Stimulated activated CD4-positive, alpha-beta T cell treated with anti-CD3 and anti-CD28 coated beads, TNF-alpha, amount 100 ng/mL, for 4 hours (primary cell): ENCODE measurements at places on chromosomes 2 and 18.

- no peak for DNase-seq
Observed at GRCh38 chr2:182077448-182078142, 91.9 kb downstream of the PPP1R1C start.

GRCh38 chr2:64114912-64115277 lies 29.3 kb downstream of the PELI1 start:
- no peak for DNase-seq

DNA sequence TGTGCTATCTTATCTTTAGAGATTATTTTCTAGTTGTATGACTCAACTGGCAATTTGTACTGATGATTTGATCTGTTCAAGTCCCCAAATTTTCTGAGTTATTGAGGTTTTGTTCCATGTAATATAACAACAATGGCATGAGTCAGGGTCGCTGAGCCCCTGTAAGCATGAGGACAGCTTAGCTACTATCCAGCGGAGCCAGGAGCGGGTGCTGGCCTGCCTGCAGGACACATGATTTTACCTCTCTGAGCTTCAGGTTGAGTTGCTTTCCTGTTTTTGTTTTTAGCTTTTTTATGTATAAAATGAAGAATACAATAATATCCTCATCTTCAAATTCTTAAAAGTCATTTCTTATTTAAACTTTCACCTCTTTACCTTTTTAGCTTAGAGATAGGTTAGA lies 561.1 kb downstream of the CNTNAP5 start:
- no peak for DNase-seq

DNA sequence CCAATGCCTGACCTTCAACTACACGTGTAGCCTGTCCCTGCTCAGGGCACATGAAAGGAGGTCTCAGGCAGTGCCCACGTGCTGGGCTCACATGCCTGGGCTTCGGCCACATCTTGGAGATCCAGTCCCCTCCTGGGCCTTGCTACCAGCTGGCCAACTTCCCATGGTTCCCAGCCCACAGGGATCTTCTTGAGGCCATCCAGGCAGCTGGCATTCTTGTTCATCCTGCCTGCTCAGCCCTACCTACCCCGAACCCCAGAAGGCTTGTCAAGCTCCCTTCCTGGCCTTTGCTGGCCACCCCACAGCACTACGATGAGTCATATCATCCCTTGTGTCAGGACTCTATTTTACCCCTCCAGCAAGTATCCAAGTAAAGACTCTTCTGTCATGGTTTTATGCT lies 97.1 kb downstream of the ZBTB7C start:
- DNase-seq, result no peak

- no peak for DNase-seq
Observed at GRCh38 chr18:23340661-23341060, 112.4 kb upstream of the RIOK3 start.

DNA sequence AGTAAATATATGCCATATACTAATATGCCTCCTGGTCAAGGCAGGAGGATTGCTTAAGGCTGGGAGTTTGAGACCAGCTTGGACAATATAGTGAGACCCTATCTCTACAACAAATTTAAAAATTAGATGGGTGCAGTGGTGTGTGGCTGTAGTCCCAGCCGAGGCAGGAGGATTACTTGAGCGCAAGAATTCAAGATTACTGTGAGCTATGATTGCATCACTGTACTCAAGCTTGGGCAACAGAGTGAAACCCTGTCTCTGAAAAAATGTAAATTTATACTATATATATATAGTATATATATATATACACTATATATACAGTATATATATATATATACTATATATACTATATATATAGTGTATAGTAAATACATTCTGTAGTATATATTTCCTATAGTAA lies 30.0 kb upstream of the NPC1 start:
- DNase-seq, result no peak

- DNase-seq, result no peak
Observed at GRCh38 chr2:27013738-27014137, 19.0 kb upstream of the TMEM214 start.

DNA sequence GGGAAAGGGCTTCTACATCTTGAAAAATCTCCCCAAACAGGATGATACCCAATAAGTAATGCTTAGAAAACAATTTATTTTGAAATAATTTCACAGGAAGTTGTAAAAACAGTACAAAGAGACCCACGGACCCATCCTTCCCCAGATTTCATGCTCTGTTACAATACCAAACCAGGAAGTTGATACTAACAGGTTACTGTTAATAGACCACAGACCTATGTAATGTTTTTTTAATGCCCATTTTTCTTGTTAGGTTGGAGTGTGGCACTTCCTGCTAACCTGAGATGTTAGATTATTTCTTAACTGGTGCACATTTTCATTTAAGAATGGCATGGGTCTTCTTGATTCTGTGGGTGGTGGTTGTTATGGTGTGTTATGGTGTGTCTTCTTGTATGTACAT lies 21.4 kb upstream of the MGAT5 start:
- DNase-seq, result no peak

- DNase-seq, result peak; percentile 29
Observed at GRCh38 chr2:11784747-11785610, 38.5 kb downstream of the LPIN1 start.

GRCh38 chr2:181077128-181077709 lies 96.8 kb downstream of the UBE2E3 start:
- DNase-seq, result no peak

DNA sequence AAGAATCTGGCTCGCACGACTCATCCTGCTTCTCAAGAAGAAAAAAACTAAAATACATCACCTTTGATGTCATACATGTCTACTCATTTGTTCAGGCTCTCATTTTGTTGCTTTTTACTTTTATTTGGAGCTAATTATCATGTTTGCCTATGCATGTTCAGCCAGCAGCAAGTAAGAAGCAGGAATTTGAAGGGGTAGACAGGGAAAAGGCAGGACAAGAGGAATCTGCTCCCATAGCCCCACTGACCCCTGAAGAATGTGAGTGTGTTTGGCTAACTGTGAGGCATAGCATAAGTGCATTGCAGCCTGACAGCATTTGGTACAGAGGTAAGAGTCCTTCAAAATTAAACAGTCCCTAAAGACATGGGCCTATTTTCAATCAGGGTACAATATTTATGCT lies 72.7 kb downstream of the NYAP2 start:
- no peak for DNase-seq

DNA sequence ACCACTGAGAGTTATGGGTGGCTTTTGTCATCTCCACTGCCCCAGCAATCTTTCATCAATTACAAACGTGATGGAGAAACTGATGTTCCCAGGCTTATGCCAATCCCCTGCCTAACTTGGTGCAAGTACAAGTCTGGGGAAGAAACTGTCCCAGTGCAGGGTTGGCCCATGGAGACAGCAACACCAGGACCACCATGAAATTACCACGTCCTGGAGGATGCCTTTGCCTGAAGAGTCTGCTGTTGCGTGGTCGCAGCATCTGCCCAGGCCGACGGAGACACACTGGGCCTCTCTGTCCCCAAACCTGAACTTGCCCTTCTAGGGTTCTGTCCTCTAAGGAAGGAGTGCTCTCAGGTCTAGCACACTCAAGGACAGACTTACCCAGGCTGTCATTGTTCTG lies 496.8 kb upstream of the RAB6C start:
- no peak for DNase-seq

DNA sequence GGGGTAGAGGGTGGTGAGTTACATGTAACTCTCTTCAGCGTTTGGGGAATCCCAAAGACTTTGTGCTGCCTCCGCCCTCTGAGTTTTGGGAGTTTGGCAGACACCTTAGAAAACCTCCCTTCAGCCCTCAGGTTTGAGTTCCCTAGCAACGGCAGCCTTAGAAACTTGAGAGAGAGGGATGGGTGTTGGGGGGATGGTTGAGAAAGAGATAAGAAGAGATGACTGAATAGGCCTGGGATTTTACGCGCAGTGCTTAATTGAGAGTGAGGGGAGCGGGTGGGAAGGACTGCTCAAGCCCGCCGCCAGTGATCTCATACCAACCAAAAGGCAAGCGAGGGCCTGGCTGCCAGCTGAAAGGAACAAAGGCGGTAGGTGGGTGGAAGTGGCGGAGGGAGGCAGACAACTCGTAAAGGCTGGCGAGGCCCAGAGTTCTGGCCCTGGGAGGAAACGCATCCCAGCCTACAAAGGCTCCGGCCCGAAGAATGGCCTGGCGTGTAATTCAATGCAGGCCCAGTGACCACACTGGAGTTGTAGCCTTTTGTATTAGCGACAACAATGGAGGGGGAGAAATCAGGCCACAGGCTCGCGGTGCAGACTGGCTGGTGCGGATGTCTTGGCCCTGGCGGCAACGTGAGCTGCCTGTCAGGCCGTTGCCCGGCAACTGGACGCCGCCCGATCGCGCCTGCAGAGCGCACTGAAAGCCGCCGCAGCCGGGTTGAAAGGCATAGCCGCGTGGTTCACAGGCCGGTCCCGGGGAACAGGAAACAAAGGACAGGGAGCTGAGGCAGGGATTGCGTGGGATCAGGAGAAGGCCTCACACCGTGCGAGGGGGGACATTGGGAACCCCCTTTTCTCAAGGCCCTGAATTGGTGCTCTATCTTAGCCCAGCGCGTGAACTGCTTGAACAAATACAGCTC lies 39.9 kb upstream of the DARS1 start:
- no peak for DNase-seq

DNA sequence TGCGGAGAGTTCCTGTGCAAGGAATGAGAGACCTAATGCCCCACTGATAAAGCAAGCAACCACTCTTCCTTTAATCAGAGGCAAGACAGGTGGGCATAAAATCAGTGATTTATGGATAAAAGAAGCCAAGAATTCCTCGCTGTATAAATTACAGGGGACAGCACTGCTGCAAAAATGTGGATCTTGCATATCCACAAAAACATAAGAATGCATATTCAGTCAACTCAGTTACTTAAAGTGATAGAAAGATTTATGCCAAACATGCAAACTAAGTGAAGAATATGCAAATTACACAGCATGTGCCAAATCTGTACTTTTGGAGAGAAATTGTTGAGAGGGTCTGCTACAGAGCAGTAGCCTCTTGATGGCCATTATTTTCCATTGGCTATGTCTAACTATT lies 67.2 kb downstream of the FAM124B start:
- no peak for DNase-seq

DNA sequence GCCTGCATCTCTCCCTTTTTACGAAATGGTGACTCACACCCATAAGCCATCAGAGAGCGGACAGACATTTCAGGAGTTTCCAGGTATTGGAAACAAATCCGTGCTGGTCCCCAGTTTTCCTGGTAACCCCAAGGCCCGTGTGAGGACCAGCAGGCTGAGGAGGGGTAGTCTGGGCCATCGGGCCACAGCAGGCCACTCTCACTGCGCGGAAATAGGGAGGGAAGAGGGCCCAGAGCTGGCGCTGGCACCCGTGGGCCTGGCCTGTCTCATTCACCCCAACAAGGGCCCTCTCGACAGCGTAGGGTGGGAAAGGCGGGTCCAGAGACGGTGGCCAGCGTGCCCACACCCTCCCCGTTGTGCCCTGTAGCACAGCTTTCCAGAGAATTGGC lies 13.7 kb upstream of the FAHD2A start:
- DNase-seq, result no peak

GRCh38 chr2:134588556-134588955 lies 130.2 kb downstream of the TMEM163 start:
- DNase-seq, result no peak

DNA sequence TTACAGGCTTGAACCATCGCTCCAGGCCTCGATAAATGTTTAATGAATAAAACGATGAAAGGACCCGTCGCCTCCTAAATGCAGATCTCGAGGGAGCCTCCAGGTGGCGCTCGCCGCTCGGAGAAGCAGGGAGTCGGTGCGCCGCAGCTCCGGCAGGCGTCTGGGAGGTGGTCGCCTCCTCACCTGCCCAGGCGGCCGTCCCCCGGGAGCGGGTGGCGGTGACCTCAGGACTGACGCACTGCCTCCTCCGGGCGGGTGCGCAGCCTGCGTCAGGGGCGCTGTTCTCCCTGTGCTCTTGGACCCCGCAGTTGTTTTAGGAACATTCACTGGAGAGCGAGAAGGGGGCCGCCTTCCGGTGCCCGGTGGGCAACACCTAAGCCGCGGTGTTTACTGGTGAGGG lies 38.6 kb upstream of the POLE4 start:
- DNase-seq, result peak; percentile 54

DNA sequence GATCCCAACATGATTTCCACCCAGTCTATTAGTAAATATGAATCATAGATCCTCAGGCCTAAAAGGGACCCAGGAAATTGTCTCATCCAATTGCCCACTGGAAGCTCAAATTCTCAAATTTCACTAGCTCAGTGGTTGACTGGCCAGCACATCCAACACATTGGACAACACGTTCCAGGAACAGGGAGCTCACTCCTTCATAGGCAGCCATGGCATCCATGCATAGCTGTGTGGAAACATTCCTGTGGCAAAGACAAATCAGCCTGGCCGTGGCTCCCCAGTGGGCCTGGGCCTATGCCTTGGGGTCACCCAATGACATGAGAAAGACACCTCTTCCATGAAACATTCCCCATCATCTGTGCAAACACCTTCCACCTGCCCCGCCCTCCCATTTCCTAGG lies 261.1 kb downstream of the ANAPC1 start:
- DNase-seq, result no peak

DNA sequence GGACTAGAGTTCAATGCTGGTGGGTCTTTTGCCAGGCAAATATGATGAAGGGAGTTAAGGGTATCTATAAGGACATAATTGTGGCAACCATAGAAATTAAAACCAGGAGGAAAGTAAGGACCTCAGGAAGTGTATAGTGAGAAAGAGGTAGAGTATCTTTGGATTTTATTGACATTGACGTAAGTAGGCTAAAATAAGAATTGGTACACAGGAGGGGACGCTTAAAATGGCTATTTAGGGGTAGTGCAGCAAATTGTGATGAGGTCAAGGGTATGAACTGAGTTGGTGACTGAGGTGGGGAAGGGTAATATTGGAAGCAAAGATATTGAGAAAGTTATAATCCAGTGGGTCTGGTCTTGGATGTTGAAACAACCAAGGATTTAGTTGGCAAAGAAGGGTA lies 42.7 kb downstream of the MARCHF7 start:
- no peak for DNase-seq

- DNase-seq, result no peak
Observed at GRCh38 chr2:157831573-157832315, 44.4 kb downstream of the ACVR1 start.

DNA sequence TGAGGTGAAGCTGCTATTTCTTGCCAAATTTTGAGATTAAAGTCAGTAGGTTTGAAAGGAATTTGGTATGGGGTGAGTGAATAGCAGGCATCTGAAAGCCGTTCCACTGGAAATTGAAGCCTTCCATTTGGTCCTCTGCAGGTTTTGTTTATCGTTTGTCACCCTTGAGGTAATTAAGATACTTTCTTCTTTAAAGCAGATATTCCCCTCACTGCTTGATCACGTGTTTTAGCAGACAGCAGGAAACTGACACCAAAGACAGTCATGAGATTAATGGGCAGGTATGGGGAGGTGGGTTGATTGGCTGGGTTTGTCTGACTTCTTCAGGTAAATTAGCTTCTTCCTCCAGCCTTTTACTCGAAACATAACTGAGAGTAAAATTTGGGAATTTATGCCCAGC lies 10.7 kb downstream of the LPIN1 start:
- no peak for DNase-seq
